Amniotic stem cell (primary cell): ENCODE measurements at places on chromosomes 2 and 18.
A peak's percentile ranks its signal among the peaks of the same experiment; 100 is the strongest.

- DNase-seq = no peak
Observed at GRCh38 chr2:154125891-154126290, 254.2 kb downstream of the GALNT13 start.

- no peak for DNase-seq
Observed at GRCh38 chr2:66689456-66690051, 254.6 kb downstream of the MEIS1 start.

GRCh38 chr18:3213300-3214059, 6.3 kb downstream of the MYOM1 start:
- DNase-seq = no peak

DNA sequence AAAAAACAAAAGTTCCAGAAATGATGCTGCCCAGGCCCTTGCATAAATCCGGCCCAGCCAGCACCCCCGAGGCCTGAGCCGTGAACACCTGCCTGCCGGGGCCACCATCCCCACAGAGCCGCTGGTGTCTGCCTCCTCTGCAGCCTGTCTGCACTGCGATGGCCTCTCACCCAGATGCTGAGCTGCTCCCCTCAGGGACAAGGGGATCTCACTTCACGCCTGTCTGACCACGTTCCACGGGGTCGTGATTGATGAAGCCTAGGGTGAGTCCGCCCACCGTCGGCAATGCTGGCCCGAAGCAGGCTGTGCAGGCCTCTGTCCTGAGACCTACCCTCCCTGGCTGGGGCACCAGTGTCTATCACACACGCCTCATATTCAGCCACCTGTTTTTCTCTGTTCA, 444.2 kb downstream of the EIPR1 start:
- DNase-seq = no peak

GRCh38 chr2:37625156-37625555, 46.3 kb downstream of the CDC42EP3 start:
- DNase-seq = no peak

GRCh38 chr2:11858883-11859282, 112.5 kb downstream of the LPIN1 start:
- no peak for DNase-seq

- no peak for DNase-seq
Observed at GRCh38 chr2:138537170-138537915, 35.8 kb downstream of the SPOPL start.

DNA sequence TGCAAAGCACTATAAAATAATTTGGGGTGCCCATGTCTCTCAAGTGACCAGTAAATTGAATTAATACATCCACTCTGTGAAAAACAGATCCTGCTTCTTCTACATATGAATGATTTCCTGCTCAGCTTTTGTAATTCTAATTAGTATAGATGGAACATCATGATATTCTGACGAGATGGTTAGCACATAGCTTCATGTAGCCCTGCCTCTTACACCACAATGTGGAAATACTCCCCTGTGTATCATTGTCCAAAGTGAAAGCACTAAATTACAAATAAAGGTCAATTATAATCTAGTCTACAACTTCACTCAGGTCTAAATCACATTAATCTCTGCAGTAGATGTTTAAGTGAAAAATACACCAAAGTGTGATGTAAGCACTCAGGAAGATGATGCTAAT, 32.9 kb upstream of the SYT4 start:
- DNase-seq = no peak

DNA sequence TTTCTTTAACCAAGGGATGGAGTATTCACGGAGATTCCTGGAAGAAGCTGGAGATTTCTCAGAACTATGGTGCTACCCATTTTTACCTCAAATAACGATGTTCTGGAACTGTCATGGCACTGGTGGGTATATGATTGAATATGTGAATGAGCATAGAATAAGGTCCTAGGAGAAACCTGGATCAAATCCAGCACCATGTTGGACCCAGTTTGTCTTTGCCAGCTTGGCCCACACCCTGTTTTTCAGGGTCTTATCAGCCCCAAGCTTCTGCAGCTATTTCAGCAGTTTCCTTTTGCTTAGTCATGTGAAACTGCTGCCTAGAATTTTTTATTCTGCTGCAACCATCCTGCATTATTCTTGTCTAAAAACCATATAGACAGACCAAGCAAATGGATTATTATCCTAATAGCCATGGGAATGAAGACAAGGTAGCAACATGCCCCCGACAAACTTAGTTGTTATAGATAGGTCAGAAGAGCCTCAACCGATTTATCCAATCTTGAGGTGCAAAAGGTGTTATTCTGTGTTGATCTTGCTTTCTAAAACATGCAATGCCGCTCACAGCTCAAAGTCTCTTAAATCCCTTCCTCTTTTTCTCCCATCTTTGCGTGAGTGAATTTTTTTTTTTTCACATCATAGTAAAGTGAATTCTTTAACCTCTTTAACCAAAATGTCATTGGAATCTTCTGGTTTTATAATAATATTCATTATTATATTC, 133.6 kb downstream of the PRPF40A start:
- DNase-seq = no peak

- no peak for DNase-seq
Observed at GRCh38 chr2:209721497-209721896, 50.1 kb upstream of the UNC80 start.

DNA sequence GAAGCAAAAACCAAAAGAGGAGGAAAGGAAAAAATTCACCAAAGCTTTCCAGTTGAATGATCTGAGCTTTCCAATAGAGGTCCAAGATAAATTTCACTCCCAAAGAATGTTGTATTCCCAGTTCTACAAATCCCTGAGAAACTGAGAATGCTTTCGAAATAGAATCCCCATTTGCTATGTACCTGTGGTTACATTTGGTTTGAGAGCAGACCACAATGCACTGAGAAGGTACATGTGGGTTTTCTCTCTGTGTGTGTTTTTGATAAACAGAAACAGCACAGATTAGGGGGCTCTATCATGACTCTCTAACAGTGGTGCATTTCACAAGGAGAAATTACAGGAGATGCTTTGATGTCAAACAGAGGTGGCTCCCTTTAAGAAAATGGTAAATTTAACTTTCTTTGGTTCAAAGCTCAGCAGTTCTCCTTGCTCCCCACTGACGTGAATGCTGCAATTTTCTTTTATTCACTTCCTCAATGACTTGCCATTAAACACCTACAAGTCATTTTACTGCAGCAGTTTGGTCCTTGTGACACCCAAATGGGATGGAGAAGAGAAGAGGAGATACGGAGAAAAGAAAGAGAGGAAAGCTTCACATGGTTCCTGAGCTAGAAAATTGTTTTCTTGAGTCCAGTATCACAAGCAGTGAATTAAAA, 108.7 kb downstream of the EPHA4 start:
- DNase-seq = no peak

DNA sequence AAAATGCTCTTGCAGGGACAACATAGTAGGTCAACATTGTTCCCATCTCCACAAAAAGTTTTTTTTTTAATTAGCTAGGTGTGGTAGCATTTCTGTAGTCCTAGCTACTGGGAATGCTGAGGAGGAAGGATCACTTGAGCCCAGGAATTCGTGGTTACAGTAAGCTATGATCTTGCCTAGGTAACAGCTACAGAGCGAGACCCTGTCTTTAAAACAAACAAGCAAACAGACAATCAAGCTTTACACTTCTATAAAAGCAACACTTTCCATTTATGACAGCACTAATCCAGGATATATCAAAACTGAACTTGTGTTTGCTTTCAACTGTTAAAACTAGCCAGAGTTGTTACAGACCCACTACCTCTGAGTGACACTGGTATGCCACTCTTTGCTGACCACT, 12.0 kb downstream of the UGT1A3 start:
- no peak for DNase-seq

DNA sequence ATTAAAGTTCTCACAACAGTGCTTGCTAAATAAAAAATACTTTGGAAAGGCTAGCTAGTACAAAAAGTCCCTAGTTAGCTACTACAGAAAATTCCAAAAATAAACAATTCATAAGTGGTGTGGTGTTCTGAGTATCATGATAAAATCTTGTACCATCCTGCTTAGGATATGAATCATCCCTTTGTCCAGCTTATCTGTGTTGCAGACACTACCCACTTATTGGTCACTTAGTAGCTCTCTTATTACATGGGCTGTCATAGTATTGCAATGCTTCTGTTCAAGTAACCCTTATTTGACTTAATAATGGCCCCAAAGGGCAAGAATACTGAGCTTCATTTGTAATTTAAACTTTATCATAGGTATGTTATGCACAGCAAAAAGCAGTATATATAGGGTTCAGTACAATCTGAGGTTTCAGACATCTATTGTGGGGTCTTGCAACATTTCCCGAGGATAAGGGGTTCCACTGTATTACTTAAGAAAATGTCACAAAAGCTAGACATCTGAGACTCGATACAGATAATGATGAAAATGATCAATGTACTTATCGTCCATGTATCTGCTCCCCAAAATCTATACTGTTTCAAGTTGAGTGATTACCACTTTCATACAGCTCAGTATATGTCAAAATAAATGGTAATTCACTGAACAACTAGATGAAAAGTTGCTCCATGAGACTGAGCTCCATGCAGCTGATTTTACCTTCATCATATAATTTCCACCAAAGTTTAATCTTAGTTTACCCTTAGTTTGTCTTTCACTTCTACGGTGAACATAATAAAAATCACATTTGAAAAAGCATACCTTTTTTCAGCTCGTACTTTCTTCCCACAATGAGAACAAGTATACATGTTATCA, 93.8 kb downstream of the C2orf74 start:
- DNase-seq = peak; percentile 36

DNA sequence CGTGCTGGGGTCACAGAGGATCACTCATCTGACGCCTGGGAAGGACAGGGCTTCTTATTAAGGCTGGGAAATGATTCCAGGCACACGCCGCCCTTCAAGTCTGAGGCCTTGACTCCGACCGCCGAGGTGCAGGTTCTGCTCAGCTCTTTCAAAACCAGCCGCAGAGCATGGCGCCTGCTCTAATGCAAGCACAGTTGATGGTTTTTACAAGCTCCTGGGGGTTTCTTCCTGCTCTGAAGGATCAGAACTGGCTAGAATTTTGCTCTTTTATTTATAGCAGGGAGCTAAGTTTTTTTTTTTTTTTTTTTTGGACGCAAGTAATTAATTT, 32.0 kb downstream of the CDCA7 start:
- no peak for DNase-seq
